Smooth muscle cell of trachea (primary cell): ENCODE measurements at places on chromosomes 2 and 18. TPM values are rescaled to one million over a fixed set of nuclear protein-coding genes. Genes with fewer than 3 reads are reported as not detected.

The ACMSD gene
- total RNA-seq: not detected in 2 replicates

The FIGLA gene
- not detected in 2 replicates for total RNA-seq

The PPP1R1C gene
- 0.33 and 2.2 TPM in 2 replicates for total RNA-seq

The ZNF521 gene
- total RNA-seq: 42.6 and 45.5 TPM in 2 replicates

The FOXI3 gene
- total RNA-seq: not detected in 2 replicates

The ANKRD53 gene
- total RNA-seq: 0.83 and 1.3 TPM in 2 replicates

The C2orf66 gene
- 0.17 and 0.29 TPM in 2 replicates for total RNA-seq

The PPM1G gene
- total RNA-seq: 52.3 and 72.1 TPM in 2 replicates

The VIT gene
- total RNA-seq: 1.2 and 2.3 TPM in 2 replicates
